ENCODE measurements at places on chromosomes 13 and 19.

DNA sequence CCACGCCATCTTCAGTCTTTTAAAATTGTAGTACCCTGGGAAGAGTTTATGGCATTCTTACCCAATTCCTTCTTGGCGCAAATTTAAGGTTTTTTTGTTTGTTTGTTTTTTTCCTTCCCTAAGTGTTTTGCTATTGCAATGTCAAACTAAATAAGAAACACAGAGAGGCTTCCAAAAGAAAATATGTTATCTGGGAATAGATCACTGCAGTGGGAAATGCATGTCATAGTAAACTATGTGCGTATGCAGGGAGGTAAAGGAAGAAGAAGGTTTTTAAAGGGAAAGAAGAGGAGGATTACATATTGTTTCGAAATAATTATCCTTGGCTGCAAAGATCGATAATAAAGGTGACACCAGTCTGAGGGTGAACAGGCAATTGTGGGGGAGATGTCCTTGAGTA is 13.2 kb downstream of the CLEC11A start:
- no peak for DNase-seq

GRCh38 chr13:40910324-40911050 is 108.6 kb downstream of the ELF1 start:
- no peak for DNase-seq

DNA sequence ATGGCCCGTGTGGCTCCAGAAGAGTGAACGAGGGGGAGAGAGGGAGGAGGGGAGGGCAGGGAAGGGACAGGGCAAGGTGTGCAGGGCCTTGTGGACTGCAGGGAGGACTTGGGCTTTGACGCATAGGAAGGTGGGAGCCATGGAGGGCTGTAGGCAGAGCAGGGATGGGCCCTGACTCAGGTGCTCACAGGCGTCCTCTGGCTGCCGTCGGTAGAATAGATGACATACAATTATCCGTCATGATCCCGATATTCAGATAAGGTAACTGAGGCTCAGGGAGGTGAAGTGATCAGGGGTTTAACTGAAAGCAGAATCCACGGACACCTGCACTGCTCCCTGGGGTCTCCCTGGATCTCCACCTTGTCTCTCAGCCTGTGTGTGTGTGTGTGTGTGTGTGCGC is 3.4 kb downstream of the C3 start:
- no peak for DNase-seq

DNA sequence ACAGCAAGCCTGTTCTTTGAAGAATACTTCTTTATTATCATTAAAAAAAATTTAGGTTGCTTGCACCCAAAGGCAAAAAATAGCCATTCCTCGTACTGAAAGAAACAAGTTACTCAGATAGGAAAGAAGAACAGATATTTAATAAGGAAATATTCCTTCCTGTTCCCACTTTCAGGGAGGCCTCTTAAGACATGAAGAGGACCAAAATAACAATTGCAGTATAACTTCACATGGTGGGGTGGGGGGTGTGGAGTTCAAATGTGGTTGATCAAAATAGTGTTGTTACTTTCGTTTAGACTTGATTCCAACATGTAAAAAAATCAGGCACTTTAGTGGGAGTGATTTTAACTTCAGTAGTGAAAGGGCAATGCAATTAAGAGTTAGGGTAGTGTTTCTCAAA is 3.6 kb downstream of the RGCC start:
- no peak for DNase-seq

GRCh38 chr19:47109541-47110375 is 3.8 kb downstream of the ZC3H4 start:
- peak; percentile 60 for DNase-seq
